LHCN-M2 (cell line): ENCODE measurements at places on chromosomes 1 and 21.

- no peak for DNase-seq
Measured at GRCh38 chr1:203744075-203744972, 20.7 kb upstream of the LAX1 start.

- DNase-seq: no peak
Measured at GRCh38 chr1:87129606-87130005, 199.1 kb upstream of the LMO4 start.

DNA sequence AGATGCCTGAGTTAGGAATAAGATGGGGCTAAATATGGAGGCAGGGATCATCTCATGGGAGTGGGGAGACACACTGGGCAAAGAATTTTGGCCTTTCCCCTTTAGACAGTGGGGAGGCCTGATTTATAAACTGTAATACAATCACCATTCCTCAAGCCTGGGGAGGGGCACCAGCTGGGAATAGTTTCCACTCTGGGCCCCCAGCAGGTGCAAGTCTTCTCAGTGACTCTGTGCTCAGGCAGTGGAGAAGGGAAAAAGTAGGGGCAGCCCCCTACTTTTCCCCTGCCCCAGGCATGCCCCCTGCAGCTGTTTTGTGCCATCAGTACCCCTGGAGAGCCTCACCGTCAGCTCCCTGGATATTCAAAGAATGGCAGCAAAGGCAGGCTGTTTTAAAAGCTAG is 19.1 kb downstream of the COA7 start:
- no peak for DNase-seq

DNA sequence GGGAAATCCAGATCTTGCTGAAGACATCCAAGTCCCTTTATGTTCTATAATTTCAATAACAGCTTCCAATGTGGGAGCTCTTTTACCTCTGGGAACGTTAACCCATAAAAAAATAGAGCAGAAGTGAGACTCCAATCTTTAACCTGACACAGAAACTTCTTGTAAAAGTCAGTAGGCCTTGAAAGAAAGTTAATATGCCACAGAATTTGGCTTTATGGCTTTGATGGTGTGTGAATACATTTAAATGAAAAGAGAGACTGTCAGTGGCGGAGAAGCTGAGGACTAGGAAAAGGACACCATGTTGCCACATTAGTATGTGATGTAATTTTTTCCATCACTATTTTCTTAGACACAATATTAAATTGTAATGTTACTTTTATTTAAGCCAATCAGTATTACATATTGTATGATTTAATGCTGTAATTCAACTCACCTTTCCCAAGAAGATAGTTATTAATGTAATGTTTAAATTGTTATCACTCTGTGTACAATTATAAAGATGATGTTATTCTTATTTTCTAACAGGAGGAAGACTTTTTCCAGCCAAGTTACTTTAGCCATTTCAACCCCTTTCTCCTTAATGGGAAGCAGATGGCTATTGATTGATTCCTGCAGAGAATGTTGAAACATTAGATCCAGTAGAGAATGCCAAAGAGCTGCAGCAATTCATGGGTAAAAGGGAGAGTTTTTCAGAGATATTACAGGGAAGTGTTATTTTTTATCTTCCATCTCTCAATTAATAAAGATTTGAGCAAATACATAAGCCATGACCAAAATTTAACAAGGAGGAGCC is 17.5 kb upstream of the CLDN8 start:
- DNase-seq: no peak

DNA sequence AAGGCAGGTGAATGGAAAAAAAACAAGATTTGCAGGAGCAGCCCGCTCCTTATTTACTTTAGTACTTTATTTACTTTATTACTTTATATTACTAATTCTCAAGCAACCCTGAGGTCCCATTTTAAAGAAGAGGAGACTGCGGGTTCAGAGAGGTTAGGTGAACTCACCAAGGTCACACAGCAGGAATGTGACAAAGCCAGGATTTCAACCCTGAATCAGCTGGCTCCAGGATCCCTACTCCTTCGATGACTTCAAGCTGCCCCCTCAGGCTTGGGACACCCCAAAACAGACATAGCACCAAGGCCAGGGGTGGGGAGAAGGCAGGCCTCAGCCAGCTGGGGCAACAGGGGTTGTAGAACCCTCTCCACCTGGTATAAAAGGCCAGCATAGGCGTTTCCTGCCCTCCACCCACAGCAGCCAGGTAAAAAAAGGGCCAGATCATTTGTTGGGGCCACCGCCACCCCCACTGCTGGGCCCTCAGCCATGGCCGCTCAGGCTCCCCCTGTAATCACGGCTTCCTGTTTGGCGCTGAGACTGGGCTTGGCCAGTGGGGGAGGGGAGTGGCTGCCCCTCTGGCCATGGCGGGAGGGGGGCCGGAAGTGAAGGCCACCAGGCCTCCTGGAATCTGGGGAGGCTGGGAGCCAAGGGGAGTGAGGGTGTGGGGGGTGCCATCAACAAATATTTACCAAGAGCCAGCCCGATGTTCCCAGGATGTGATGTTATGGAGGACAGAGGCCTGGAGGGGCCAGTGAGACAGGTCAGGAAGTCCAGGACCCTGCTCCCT is 6.6 kb downstream of the SDC3 start:
- no peak for DNase-seq

DNA sequence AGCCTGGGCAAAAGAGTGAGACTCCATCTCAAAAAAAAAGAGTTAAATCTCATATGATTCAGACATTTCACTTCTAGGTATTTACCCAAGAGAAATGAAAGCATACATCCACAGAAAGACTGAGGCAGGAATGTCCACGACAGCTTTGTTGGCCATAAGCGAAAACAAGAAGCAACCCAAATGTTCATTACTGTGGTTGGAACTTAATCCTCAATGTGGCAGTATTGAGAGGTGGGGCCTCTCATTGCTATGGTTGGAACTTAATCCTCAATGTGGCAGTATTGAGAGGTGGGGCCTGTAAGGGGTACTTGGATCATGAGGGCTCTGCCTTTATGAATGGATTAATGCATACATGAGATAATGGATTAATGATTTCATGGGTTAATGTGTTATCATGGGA is 15.2 kb downstream of the C21orf58 start:
- DNase-seq: peak; percentile 42

- peak; percentile 69 for DNase-seq
Measured at GRCh38 chr1:50348449-50349241, 74.6 kb downstream of the DMRTA2 start.

GRCh38 chr1:165645654-165646366 is 14.8 kb downstream of the MGST3 start:
- DNase-seq: no peak
